ENCODE measurements at places on chromosomes 7 and 10. TPM values are rescaled to one million over a fixed set of nuclear protein-coding genes. Genes with fewer than 3 reads are reported as not detected.

DNA sequence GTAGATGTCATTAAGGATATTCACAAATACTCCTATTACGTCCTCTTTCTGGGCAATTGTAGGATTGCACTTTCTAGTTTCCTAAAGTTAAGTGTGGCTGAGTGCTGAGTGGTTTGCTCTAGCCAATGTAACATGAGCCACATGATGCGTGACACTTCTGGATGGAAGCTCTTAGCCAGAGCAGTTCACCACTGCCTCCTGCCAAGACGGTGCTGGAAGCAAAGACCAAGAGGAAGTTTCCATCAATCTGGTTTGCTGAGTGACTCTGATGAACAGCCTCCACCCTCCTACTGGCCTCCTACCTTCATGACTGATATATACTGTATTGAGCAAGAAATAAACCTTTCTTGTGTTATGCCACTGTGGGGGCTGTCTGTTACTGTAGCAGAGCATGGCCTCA, 318.1 kb downstream of the KCNMA1 start:
- no peak for DNase-seq

GRCh38 chr7:107332488-107333269, 137.2 kb upstream of the GPR22 start:
- no peak for DNase-seq

DNA sequence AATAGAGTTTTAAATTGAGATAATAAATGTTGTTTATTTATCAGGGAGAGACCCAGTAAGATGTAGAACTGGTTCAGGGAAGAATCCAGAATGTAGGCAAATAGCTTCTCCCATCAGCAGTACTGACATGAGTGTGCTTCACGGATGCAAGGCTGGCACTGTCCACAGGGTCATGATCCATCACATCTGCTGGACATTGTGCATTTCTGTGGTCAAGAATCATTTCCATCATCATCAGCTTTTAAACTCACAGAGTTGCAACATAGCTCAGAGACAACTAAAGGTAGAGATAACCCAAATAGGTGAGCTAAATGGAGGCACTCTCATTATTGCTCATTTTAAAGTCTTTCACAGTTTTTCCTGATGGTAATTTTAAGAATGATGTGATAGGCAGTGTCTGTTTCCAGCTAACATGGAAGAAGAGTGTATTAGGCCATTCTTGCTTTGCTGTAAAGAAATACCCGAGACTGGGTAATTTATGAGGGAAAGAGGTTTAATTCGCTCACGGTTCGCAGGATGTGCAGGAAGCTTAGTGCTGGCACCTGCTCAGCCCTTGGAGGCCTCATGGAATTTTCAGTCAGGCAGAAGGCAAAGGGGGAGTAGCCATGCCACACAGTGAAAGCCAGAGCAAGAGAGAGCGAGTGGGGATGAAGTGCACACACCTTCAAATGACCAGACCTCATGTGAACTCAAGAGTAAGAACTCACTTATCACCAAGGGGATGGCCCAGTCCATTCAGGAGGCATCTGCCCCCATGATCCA, 80.8 kb downstream of the INPP5A start:
- DNase-seq: no peak

The ENTPD1 gene
- 9.8 TPM for polyA plus RNA-seq

DNA sequence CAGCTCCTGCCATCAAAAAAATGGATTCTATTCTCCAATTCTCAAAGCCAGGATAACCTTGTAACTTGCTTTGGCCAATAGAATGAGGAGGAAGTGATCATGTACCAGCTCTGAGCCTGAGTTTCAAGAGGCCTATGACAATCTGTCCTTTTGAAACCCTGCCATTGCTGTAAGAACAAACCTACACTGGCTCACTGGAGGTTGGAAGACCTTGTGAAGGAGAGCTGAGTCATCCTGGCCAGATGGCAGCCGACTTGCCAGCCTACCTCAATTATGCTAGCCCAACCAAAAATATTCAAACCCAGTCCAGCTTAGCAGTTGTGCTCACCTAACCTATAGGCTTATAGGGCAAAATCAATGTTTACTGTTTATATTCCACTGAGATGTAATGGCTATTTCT, 93.0 kb downstream of the HGF start:
- no peak for DNase-seq

GRCh38 chr7:128030263-128030653, 979 bp downstream of the LRRC4 start:
- no peak for DNase-seq

GRCh38 chr7:106317971-106318370, 33.2 kb upstream of the NAMPT start:
- peak; percentile 4 for DNase-seq

GRCh38 chr7:125833839-125834238, 904.2 kb upstream of the POT1 start:
- DNase-seq: no peak

DNA sequence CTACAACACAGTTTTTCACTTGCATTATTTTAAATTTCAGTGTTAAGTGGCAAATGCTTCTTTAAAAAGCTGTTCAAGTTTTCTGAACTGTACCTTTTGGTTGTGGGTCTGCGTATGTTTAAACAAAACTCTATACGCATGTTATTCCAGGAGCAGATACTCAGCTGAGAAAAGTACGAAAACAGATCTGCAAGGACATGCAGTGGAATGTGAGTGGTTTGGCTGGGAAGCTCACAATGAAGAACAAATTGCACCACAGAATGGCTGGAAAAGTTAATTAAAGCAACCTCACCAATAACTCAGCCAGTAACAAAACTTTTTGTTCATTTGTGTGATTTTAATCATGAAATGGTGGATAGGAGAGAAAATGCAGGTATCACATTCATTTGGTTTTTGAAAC, 17.6 kb downstream of the GLI3 start:
- DNase-seq: no peak

DNA sequence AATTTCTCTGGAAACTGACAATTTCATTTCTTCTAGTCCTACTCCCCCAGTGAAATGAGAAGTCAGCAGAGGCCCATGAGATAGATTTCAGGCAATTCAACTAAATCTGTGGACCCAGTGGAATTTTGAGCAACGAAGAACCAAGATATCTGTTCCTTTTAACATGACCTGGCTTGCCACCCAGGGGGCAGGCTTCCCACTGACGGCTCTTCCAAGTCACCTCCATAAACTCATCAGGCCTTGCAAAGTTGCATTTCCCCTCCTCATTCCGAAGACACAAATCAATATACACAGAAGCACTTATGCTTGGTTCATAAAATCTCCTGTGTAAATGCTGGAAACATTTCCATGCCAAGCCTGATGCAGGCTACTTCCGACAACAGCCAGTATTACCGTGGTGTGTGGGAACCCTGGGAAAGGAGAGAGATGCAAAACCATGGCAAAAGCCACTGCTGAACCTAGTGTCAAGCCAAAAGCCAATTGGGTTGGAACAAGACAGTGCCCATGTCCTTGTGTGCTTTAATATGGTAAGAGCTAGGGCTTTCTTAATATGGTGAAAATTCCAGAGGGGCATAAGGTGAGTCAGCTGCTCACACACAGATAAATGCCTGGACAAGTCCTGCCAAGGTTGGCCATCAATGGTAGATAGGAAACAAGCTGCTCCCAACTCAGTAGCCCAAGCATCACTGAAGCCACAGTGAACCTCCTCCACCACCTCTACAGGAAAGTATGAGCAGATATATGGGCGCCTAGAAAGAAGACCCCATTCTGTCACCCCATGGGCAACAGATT, 1.6 kb downstream of the FRMD4A start:
- no peak for DNase-seq

DNA sequence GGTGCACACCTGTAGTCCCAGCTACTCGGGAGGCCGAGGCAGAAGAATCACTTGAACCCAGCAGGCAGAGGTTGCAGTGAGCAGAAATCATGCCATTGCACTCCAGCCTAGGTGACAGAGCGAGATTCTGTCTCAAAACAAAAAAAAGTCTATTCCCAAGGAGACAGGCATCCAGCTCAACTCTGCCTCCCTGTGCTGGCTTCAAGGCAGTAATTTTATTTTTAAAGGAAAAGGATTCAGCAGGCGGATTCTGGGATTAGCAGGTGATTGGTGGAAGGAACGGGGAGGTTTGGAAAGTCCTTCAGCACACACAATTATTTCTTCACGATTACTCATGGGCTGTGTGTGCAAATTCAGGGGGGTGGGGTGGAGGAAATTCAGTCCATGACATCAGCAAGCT, 242.9 kb downstream of the PAXIP1 start:
- DNase-seq: no peak

DNA sequence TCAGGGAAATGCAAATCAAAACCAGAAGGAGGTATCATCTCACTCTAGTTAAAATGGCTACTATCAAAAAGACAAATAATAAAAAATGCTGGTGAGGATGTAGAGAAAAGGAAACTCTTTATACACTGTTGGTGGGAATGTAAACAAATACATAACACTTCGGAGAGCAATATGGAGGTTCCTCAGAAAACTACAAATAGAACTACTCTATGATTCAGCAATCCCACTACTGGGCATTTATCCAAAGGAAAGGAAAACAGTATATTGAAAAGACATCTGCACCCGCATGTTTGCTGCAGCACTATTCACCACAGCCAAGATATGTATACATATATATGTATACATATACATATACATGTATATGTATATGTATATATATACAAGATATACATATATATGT, 94.2 kb downstream of the C10orf90 start:
- no peak for DNase-seq

GRCh38 chr10:132264966-132265889, 42.5 kb downstream of the STK32C start:
- no peak for DNase-seq

All from small intestine (tissue), 16 donors.